Activated T-helper 1 cell treated with anti-CD3 and anti-CD28 coated beads, Interleukin-2, amount 50 U/mL, for 16 hours (primary cell): ENCODE measurements at places on chromosomes 5 and 9.

- DNase-seq: no peak
These were observed 258.7 kb downstream of the TRIM32 start for GRCh38 chr9:116945817-116946216.

GRCh38 chr5:126234563-126235195, 188.5 kb upstream of the GRAMD2B start:
- no peak for DNase-seq

DNA sequence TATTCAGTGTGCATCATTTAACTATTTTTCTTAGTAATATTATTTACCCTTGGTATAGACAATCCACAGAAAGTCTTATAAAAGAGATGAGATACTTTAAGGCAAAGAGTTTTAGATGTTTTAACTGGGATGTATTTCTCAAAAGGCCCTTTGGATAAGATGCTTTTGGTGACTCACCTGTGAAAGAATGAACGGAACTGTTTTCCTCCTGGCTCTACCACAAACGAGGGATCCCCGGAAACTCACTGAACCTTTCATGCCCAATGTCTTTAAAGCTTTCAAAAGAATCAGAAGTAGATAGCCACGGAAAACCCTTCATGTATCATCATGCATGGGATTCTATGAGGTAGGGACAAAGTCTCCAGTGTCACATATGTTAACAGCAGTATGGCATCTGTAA, 1.6 kb downstream of the ZNF782 start:
- DNase-seq: no peak

GRCh38 chr5:77957-78804, 13.8 kb upstream of the PLEKHG4B start:
- no peak for DNase-seq

DNA sequence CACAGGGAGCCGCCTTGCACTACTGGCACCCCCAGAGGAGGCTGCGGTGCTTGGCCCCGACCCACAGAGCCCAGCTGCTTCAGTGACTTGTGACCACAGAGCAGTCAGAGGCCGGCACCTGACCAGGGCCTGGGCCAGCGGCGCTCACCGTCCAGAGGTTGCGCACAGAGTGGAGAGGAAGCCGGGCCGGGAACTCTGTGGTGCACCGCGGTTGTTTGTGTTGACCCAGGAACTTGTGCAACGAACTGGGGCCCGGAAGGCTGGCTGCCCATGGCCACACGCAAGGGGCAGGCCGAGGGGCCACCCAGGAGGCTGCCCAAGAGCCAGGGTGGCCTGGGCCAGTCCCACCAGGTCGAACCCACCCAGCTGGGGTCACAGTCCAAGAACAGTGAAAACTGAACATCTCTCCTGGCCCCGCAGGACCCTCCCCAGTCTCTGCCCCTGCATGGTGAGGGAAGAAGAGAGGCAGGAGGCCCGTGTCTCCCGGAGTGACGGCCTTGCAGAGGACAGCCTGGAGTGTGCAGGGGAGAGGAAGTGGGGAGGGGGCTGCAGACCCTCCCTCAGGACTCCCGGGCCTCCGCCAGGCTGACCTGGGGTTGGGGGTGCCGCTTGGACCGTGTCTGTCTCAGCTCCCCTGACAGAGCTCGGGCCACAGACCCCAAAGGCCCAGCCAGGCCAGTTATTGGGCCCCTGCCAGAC, 42.8 kb upstream of the EGFL7 start:
- no peak for DNase-seq

DNA sequence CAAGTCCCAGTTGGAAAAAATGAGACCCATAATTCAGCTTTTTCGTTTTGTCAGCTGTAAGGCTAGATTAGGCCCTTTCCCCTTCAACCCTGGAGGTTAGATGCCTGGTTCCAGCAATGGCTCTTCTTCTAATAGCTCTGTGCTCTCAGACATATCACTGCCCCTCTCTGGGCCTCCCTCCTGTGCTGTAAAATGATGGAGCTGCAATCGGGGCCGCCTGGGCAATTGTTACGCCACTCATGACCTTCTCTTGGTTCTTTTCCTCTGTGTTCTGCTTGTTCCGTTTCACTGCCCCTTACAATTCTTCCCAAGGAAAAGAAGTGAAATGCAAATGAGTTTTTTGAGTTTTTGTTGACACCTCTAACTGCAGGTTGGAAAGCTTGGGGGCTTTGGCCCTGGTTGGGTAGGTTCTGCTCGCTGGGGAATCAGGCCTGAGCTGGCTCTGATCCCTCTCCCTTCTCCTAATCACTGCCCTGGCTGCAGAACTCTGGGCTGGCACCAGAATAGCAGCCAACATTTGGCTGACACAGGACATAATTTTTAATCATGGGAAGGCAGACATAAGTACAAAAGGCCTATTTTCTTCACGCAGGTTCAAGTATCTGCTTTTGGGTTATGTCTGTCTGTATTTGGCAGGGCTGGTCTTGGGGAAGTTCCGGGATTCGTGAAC, 110.9 kb downstream of the FOXD1 start:
- DNase-seq: no peak

DNA sequence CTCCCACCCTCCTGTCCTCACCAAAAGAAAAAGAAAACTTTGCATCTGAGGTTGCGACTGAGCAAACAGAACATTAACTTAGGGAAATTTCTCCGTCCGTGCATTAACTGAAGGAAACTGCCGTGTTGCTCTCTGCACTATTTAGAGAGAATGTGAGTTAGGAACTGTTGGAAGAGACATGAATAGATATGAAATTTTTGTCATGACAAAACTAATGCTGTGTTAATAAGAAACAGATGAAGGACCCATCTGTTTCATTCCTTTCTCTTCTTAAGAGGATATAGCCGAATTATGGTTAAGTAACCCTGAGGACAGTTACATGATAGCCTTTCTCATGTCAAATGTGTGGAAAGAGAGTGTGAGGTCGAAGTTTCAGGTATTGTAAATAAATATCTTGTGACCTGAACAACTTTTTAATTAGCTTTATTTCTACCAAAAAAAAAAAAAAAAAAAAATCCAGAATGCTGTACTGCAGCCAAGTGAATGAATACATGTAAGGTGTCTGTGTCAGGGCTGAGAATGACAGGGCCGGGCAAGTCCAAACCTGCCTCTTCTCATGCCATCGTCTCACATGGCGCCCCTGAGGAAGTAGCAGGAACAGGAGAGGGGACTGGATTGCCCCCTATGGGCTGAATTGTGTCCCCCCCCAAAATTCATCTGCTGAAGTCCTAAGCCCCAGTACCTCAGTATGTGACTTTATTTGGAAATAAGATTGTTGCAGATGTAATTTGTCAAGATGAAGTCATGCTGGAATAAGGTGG, 35.6 kb upstream of the ANKRD33B start:
- no peak for DNase-seq

GRCh38 chr5:138448481-138449398, 9.9 kb downstream of the REEP2 start:
- no peak for DNase-seq

DNA sequence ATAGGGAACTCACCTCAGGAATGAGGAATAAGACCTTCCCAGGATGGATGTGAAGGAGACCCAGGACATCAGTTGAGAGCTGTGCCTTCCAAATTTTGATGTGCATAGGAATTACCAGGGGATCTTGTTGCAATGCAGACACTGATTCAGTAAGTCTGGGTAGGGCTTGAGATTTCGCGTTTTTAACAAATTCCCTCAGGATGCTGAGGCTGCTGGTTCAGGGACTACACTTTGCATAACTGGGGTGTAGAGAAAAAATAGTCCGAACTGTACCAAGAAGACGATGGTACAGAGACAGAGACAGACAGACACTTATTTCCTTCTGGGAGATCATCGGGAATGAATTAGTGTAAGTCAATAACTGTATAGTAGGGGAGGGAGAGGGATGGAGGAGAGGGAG, 82.3 kb upstream of the FREM1 start:
- DNase-seq: no peak

- no peak for DNase-seq
These were observed 256.9 kb upstream of the TUSC1 start for GRCh38 chr9:25935188-25935587.
